ENCODE measurements at places on chromosomes 7 and 10.

- DNase-seq, result peak; percentile 93
Measured at GRCh38 chr7:130901209-130901783, 167.3 kb upstream of the KLF14 start.

GRCh38 chr7:17463511-17464085 lies 165.1 kb downstream of the AHR start:
- DNase-seq, result no peak

DNA sequence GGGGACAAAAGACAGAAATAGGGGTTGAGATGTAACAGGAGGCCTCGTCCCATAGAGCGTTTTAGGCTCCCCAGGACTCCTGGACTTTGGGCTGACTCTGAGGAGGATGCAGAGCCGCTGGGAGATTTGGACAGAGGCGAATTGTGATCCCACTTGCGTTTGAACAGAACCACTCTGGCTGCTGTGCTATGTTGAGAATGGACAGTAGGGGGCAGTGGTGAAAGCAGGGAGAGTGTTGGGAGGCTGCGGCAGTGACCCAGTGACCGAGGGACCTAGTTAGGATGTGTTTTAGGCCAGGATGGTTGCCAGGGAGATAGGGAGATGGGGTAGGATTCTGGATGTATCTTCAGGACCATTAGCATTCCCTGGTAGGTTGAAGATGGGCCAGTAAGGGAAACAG lies 271.6 kb downstream of the CCDC3 start:
- DNase-seq, result no peak

DNA sequence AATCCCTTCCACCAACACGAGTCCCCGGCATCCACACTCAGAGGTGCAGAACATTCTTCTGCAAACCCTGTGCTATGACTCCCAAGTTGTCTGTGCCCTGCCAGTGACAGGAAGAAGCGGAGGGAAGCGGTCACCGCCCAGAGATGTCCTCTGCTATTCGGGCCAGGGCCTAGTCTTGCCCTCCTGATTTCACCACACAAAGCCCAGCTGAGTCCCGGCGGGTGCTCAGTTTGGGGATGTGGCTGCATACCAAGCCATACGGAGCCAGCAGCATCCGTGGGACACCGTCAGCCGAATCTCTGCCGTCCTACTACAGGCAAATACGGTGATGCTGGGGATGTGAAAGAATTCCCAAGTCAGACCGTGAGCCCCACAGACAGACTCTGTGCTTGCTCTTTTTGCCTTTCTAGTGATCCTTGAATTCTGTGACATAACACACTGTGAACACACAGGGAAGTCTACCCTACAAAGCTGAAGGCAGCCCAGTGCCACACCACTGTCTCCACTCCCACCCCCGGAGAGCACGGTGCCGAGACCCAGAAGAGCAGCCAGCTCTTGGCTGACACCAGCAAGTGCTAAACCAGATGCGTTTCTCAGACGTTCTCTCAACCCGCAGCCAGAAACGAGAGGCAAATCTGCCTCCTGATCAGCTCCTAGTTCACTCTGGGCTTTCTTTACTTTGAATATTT lies 2.0 kb downstream of the STK32C start:
- DNase-seq, result no peak

GRCh38 chr7:111259991-111260390 lies 169.1 kb downstream of the LRRN3 start:
- no peak for DNase-seq

DNA sequence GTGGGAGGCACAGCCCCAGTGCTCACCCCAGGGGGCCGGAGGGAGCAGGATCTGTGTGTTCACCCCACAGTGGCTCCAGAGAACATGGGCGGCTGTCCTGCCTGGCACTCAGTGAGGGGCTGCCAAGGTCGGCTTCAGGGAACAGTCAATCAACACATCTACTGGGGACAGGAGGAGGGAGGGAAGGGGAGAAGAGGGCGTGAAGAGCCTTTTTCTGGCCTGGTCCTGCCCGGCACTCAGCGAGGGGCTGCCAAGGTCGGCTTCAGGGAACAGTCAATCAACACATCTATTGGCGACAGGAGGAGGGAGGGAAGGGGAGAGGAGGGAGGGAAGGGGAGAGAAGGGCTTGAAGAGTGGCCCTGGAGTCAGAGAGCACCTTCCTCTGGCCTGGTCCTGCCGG lies 184.9 kb downstream of the ADARB2 start:
- DNase-seq, result no peak

DNA sequence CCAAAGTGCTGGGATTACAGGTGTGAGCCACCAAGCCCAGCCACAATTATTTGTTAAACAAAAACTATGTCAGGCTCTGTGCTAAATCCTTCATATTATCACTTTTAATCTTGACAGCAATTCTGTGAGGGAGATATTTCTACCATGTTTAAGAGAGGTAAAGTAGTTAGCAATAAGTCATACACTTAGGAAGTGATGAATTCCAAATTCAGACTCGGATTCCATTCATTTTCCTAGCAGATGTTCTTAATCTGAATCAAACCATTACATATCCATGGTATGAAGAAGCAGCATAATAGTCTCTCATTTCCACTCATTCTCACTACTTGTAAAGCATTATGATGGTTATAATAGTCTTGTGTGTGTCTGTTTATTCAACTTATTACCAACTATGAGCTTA lies 2.9 kb upstream of the CD36 start:
- no peak for DNase-seq

- DNase-seq, result no peak
Measured at GRCh38 chr7:106562711-106563366, 98.1 kb downstream of the CCDC71L start.

DNA sequence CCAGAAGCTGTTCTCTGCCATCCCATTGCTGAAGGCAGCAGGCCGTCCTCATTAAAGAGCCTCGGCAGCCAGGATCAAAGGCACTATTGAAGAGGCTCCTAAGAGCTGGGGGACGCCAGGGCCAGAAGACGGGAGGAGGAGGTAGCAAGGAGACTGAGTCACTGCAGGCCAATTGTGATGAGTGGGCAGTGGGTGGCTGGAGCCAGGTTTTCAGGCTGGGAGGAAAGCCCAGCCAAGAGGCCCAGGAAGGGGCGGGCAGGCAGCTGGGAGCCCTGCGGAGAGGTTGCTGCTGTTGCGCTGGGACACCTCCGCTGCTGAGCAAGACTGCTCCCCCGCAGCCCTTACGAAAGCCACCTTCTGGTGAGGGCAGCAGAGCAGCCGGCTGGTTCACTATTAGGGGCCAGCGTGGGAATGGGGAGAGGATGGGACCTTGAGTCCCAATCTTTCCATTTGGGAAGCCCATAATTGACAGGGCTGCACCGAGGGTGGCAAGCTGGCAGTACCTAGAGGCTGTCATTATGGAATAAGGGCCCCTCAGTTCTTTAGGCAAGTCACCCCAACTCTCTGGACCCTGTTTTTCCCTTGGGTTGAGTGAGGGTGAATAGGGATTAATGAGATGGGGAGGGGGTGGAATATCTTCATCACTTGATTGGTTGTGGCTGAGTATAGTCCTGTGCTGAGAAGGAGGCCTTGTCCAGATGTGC lies 48.4 kb downstream of the UNC5B start:
- peak; percentile 48 for DNase-seq

GRCh38 chr10:20769481-20769880 lies 127.6 kb downstream of the NEBL start:
- DNase-seq, result no peak

DNA sequence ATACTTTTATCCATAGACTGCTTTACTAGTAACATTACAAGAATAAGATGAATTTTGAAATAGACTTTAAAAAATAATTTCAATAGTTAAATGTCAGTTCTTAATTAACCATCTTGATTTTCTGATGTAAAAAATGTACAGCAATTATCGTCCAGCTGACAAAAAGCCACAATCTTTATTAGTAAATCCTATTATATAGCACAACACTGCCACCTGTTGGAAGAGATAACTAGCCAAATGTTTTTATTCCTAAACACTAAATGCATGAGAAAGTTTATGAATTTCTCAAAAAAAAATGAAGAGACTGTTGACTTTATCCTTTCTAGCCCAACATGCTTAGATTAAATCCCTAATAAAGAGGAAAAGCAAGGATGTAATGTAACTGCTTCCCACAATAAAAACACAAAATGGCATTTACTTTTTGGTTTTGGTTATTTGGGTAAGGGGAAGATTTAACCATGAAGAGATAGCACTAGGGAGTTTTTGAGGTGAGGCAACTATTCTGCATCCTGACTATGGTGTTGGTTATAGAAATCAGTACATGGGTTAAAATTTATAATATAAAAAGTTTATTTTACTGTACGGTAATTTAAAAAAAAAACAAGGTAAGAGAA lies 8.0 kb downstream of the COA1 start:
- peak; percentile 7 for DNase-seq

DNA sequence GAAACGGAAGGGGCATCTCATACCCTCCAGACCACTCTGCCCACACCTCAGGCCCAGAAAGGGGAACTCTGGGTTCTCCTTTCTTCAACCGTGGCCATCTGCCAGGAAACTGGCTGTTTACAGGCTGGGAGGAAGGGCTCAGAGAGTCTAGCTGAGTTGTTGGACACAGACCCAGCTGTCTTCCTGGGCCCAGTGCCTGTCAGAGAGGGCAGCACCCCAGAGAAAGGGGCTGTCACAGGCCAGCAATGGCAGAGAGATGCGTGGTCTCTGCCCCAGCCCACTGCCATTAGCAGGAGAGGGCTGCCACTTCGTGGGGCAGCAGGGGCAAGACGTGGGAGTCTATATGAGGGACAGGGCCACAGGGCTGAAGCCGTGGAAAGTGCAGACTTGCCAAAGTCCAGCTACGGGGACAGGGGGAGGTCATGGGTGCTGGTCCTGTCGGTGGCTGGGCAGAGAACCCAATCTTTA lies 11.0 kb downstream of the GRID1 start:
- DNase-seq, result no peak

DNA sequence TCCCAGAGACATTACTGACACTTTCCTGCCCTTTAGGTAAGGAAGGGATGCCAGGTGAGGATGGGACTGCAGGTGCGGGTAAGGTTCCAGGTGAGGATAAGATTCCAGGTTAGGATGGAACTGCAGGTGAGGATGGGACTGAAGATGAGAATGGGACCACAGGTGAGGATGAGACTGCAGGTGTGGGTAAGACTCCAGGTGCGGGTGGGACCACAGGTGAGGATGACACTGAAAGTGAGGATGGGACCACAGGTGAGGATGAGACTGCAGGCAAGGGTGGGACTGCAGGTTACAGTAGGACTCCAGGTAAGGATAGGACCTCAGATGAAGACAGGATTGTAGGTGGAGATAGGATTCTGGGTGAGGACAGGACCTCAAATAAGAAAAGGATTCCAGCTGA lies 322.3 kb downstream of the WDR37 start:
- DNase-seq, result no peak

- DNase-seq, result no peak
Measured at GRCh38 chr10:118870467-118871243, 115.9 kb upstream of the CACUL1 start.

GRCh38 chr7:81693080-81693479 lies 76.8 kb downstream of the HGF start:
- DNase-seq, result no peak

- DNase-seq, result no peak
Measured at GRCh38 chr10:21509341-21510240, 15.9 kb downstream of the SKIDA1 start.

GRCh38 chr10:13095929-13096328 lies 4.0 kb upstream of the OPTN start:
- no peak for DNase-seq

- no peak for DNase-seq
Measured at GRCh38 chr7:138370956-138371355, 89.1 kb upstream of the TRIM24 start.

DNA sequence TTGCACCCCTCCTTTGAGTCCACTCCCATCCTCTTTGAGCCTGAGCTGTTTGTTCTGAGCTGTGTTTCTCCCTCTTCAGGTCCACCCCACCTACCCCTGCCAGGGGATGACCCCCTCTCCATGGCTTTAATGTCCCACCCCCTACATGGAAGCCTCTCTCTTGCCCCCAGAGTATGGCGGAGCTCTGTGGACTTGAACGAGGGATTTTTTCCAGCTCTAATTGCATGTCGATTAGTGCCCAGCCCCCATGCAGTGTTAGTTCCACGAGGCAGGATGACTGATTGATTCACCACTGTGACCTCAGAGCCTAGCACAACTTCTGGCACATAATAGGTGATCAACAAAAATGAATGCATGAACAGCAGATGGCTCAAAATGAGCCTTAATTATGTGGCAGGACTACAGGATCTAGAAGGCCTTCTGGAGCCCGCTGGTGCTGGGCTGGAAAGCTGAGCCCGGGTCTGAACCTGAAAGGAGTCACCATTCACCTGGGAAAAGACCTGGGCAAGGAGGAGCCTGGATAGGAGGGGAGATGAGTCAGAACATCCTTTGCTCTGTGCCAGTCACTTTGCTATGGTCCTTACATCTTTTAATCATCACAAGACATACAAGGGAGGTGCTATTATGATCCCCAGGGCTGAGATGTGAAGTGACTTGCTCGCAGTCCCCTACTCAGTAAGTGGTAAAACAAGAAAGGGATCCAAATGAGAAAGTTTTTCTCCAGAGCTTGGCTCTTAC lies 17.1 kb upstream of the SLC18A2 start:
- DNase-seq, result no peak

DNA sequence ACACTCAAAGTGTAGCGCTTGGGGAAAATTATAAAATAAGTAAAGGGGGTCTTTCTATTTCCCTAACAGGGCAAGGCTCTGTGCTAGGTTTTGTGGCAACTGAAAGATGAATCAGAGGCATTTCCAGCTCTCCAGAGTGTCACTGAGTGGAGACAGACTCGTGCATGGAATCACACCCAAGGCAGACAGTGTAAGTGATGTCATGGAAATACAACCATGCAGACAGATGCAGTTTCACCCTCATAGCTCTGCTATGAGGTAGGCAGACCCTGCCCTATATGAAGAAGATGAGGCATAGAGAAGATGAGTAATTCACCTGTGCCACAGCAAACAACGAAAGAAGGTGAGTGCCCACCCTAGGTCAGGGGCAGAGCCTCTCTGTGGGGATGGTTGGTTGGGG lies 57.2 kb upstream of the PITRM1 start:
- DNase-seq, result no peak

- DNase-seq, result no peak
Measured at GRCh38 chr7:144445590-144445989, 42.1 kb upstream of the NOBOX start.

Measured in NCI-H2227 treated with DMSO at 0.1 percent for 48 hours (cell line).